Nephron progenitor cell (in vitro differentiated cells): ENCODE measurements at places on chromosomes 6 and 20.

GRCh38 chr20:4893709-4894108, 107.6 kb downstream of the SLC23A2 start:
- DNase-seq, result no peak

GRCh38 chr6:159952289-159953005, 16.4 kb upstream of the IGF2R start:
- no peak for DNase-seq

DNA sequence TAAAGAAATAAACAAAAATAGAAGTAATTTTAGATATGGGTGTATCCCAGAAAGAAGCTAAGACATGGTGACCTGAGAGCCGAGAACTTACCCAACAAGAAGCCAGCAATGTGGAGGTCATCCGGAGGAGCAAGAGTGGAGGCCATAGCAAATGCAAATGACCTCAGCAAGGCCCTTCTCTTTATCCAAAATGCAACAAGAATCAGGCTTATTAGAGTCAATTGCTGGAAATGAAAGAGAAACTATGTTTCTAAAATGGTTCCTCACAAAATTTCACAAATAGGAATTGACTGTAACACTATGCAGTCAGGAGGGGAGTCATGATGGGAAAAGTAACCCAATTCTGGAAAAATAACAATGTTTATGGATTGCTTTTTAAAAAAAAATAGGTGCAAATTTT, 90.4 kb downstream of the TNFAIP3 start:
- DNase-seq, result no peak

DNA sequence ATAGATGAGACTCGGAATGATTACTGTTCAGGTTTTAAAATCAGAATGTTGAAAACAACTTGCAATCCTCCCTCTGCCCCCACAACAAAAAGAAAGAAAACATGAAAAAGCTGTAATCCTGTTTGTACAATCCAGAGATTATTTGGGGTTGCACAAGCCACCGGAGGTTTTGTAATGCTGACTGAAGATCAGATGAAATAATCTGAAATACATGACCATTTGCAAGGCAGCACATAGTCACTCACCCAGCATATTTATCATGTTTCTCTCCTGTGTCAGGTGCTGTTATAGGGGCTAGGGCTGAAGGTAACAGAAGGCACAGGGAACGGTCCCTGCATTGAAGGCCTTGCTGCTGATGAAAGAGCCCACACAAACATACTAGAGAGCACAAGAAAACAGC, 85.3 kb downstream of the SIM1 start:
- DNase-seq, result no peak

- DNase-seq, result no peak
These were observed 13.1 kb upstream of the MLN start for GRCh38 chr6:33816911-33817310.

GRCh38 chr20:17627101-17627955, 54.7 kb downstream of the RRBP1 start:
- no peak for DNase-seq

- DNase-seq, result no peak
These were observed 32.5 kb downstream of the PDYN start for GRCh38 chr20:1961374-1961773.

DNA sequence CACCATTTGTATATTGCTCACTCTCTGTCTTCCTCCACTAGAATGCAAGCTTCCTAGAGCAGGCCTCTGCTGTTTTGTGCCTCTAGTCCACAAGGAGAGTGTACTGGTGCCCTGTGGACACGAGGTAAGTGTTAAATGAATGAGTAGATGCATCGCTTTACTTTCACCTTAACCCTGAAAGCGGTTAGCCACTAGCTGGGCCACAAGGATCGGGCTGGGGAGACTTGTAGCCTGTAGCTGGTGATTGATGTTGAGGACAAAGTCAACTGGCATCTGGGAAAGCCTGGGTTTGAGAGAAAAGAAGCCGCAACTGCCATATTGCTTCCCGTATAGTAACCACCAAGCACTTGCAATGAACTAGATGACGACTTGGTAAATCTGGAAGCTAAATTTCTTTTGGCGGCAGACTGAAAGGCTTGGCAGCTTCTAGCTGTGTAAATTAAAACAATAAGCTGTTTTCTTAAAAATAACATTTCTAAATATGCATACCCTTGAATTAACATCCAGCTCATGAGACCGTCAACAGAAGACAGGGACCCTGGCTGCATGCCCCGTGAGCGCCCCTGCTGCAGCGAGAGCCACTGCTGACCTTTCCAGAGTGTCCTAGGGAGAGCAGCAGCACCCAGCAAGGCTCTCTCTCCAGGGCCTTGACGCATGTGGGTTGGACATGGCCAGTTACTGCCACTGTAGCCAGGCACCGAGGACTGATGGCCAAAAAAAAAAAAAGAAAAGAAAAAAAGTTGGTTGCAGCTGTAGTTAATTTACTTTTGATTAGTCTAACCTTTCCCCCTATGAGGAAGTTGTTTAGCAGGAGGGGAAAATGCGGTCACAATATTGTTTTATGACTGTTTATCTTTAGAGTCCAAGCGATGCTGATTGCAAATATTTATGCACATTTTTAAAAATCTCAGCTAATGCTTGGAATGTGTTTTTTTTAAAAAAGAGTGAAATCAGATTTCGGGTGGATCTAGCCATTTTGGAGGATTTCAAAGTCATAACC, 315.1 kb downstream of the TFAP2C start:
- no peak for DNase-seq

DNA sequence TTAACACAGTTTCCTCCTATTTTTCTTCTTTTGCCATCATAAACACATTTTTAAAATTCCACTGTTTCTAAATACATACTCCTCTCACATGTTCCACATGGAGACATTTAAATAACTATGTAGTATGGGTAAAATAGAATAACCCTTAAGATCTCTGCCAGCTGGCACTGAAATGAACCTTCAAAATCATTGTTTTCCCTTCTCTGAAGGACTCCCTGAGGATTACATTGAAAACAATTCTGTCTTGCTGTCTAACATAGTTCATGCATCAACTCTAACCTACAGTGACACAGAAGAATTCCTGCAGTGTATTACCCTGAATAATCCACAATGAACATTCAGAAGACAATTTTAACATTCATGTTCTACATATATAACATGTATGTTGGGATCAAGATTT, 1361.8 kb upstream of the CITED2 start:
- no peak for DNase-seq

DNA sequence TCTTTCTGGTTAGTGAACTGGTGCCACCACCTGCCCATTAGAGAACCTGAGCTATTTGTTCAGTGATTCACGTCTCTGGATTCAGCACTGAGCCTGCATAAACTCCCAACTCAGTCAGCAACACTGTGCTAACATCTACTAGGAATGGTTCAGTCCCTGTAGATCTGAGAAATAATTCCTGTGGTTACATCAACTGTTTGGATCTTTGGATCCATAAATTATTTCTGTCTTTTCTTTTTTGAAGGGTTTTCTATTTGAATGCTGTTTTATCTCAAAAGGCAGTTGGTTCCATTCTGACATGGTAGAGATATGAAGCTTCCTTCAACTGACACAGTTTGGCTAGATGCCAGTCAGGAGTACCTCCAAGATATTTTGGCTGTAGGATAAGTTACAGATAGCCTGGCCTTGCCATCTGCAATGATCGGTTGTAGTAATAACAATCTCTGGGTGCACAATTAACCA, 125.9 kb downstream of the TRMT11 start:
- no peak for DNase-seq

GRCh38 chr6:37204014-37204751, 34.2 kb downstream of the PIM1 start:
- no peak for DNase-seq

- no peak for DNase-seq
These were observed 12.7 kb downstream of the IL22RA2 start for GRCh38 chr6:137160763-137161162.

DNA sequence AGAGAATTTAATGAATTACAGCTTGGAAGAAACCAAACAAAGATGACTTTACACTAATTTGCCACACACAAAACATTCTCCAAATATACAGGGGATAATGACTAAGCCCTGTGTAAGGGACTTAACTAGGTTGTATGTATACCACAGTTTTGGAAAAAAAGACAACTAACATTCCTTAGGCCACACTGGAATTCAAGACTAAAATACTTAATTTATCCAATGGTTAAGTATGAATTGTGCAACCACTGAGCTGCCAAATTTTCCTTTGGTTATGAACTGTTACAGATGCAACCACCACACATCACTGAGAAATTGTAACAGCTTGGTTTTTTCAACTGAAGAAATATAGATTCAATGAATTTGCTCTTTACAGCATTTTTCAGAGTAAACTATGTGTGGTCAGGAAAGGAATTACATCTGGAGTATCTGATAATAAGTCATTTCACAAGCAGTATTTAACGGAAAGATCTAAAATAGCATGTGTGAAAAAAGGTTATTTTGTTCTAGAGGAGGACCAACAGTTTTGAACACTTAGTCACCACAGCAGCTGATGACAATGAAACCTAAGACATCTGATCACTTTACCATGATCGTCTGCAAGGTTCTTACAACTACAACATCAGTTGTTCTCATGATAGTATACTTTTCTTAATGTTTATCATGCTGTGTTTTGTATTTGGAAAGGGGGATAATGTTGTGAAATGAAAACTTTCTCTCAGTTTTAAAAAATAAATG, 318.8 kb downstream of the BCKDHB start:
- DNase-seq, result no peak

DNA sequence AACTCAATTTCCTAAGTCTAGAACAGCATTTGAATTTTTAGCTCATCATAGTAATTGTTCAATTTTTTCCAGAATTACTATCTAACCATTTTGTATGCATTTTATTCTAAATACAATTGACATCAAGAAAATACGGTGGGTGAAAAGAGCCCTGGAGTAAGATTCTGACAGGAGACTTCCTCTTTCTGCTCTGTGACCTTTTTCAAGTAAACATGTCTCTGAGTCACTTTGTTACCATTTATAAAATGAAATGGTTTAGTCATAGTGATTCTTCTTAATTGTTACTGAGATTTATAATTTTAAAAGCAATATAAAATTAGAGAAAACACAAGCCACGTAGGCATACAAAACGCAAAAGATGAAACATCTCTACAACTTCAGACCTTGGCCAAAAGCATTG, 80.2 kb downstream of the PLCB1 start:
- DNase-seq, result no peak

GRCh38 chr20:62791301-62792181, 4.7 kb upstream of the MRGBP start:
- DNase-seq, result peak; percentile 85

DNA sequence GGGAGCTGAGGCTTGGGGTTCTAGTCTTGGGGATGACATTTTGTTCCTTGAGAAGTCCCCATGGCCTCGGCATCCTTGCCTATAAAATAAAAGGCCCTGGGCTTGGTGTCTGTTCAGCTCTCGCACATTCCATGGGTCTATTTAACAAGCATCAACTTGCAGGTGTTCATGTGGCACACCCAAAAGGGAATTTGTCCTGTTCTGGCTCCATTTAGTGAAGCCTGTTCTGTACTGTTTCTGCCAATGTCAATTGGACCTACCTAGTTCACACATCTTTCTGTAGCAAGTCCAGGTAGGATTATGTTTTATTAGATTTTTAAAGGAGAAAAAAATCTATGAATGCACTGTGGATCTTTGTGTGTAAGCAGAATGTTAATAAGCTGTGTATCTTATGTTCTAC, 262.0 kb downstream of the HIVEP2 start:
- no peak for DNase-seq
